ENCODE measurements at places on chromosomes 2 and 18.

DNA sequence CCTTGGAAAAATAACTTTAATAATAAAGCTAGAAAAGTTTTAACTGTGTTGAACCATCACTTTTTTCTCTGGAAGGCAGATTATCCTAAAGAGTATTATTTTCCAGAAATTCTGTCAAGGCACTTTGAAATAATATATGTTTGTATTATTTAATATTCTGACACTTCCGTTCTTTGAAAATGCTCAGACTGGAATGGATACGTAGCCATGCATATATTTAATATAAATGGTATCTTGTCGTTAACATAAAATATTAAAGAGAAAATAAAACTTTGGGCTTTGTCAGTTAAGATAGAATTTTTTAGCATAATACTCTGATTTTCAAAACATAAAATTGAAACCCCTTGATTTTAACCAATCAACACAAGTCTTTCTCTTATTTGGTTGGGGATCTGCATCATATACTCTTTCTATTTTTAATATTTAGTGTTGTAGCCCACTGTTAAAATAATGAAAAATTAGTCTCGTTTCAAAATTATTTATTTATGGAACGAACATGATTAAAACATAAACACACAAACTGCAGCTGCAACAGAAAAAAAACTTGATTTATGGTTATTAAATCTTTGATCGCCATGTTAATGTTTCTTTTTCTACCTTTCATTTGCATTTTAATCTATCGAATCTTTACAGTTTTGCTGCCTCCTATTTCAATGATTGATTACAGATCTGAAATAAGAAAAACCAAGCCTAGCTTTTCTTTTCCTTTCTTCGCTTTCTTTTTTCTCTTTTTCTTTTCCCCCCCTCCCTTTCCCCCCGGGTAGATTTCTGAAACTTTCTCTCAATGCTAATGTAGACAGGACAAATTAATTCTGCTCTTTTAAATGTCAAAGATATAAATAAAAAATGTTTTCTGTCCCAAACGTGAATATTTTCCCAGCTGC is 145.5 kb downstream of the MEIS1 start:
- no peak for DNase-seq

DNA sequence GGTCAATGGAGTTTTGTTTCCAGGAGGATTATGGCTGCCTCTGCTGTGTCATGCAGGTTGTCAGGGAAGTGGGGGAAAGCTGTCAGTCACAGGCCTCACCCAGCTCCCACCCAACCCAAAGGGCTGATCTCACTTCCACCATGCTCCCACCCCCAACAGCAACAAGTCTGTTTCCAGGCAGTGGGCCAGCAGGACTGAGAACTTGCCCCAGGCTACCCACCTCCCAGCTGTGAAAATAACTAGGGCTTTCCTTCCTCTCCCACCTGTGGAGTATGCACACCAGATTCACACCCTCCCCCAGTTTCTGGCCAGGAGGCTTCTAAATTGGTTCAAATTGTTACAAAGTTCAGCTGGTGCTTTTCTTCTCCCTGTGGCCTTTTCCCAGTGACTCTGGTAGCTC is 95.6 kb upstream of the ACVR1 start:
- DNase-seq: no peak

DNA sequence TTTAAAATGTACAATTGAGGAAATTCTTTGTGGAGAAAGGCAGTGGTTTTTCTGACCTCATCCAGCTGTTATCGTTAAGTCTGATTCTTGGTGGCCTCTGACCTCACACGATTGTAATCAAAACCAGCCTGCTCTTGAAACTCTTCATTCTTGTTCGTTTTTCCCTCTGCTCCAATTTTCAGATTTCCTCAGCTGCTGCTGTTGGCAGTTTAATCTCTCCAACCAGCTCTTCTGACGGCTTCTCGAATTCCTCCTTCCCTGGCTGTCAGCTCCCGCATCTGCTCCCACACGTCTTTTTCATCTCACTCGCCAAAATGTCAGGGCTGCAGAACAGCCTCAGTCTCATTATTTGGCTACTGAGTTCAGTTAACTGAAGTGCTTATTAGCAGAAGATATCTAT is 136.1 kb downstream of the DCDC2C start:
- no peak for DNase-seq

GRCh38 chr2:95258271-95258670 is 16.0 kb upstream of the PROM2 start:
- no peak for DNase-seq

DNA sequence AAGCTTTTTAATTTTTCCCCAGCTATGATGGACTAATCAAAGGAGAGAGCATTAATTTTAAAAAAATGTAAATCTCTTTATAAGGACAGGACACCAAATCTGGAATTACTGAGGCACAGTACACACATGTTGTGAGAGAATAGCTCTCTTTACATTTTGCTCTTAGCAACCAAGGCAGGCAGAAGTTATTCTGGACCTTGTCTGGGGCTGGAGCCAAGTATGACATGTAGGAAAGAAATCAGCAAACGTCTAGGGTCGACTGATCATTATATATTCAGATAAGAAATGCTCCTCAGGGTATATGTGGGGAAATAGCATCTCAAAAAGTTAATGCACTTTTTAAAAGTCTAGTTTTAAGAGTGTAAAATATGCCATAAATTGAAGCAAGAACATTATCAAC is 1330.0 kb upstream of the CELF4 start:
- DNase-seq: no peak

GRCh38 chr2:8214036-8214615 is 467.7 kb upstream of the ID2 start:
- DNase-seq: no peak

- no peak for DNase-seq
These were observed 22.5 kb upstream of the TACR1 start for GRCh38 chr2:75221862-75222261.

DNA sequence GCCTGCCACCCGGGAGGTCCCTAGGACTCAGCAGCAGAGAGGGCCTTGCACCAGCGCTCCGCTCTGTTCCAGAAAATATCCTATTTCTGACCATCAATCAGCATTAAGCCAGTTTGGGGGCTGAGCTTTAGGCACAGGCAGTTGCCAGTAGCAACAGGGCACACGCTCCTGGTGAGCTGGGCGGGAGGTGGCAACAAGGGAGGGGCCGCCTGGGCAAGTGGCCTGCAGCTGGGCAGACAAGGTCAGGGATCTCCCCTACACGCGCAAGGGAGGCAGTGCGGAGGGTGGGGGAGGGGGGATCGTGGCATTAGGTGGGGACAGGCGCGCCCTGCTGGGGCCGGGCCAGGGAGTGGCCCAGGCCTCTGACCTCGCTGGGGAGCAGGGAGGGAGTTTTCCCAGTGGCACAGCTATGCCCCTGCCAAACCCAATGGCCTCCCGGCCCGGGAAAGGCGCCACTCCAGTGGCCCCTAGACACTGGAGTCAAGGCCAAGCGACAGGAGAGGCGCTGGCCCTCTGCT is 302.8 kb downstream of the NCKAP5 start:
- peak; percentile 35 for DNase-seq

DNA sequence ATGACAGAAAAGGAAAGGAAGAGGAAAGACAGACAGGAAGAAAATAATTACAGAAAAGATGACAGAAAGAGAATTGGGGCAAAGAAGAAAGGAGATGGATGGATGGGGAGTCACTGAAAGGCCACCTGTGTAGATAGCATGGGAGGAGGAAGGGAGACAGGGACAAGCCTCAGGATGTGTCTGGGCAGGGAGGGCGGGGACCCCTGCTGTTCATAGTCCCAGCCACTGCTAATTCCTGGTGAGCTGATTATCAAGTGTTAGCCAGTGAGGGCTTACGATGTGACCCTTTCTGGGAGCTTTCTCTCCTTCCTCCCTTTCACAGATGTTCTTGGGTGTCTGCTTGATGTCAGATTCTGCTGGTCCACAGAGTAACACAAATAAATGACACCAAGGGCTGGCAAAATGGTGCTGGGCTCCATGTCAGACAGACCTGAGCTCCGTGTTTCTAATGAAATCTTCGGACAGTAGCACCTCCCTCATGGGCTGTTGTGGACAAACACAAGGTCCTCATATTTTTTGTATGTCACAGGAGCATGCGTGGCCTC is 13.6 kb downstream of the FHOD3 start:
- no peak for DNase-seq

DNA sequence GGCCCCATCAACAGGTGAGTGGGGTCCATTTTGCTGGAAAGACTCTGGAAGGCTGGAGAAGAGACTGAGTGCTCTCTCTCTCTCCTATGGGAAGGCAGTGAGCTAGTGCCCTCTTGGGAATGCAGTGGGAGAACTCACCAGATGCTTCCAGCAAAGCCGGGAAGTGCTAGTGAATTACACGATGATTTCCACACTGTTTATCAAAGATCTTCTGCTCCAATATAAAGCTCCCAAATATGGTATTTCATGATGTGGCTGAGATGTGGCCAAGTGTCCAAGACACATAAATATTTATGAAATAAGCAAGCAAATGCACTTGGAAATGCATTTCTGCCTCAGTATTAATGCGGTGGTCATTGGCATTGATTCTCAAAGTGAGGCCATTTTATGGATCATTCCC is 135.9 kb downstream of the VAPA start:
- no peak for DNase-seq

DNA sequence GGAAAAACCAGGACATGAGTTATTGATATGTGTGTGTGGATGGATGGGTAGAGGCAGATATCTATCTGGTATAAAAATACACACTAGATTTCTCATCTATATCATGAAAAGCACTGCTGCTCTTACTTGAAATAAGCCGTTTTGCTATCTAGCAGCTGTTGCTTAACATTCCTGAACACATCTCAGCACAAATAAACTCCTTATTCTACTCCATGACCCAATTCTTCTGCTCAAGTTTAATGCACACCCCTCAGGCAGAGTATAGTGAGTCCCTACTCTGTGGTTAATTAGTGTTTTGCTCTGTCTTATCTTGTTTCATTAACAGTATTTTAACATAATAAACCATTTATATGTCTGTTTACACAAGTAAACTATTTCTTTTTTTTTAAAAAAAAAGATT is 134.2 kb downstream of the CBLN2 start:
- no peak for DNase-seq

DNA sequence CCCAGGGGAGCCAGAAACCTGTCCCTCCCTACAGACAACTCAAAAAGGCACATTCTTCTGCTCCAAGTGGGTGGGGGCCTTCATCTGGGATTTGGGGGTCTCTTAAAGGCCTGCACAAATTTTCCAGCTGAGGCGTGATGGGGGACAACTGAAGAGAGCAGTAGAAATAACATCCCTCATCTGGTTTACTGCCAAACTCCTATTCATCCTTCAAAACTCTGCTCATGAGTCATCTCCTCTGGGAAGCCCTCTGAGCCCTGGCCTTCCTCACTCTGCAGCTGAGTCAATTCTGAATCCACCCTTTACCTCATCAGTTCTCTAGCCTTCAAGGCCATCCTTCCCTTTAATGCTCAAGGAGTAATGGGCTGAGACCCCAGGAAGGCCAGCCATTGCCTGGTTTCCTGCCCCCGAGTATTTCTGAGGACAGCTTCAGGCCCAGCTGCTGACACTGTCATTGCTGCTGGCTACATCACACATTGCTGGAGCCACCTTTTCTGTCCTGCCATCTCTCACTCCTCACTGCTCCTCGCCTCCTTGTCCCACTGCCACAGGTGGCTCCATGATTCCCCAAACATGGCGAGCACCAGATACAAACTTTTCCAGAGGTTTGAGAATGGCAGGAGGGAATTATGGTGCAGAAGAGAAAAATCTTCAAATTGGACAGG is 32.2 kb upstream of the GLI2 start:
- DNase-seq: peak; percentile 89

- DNase-seq: no peak
These were observed 121.5 kb downstream of the GCA start for GRCh38 chr2:162465430-162465829.

- no peak for DNase-seq
These were observed 173.8 kb upstream of the BCL2L11 start for GRCh38 chr2:110946902-110947301.

DNA sequence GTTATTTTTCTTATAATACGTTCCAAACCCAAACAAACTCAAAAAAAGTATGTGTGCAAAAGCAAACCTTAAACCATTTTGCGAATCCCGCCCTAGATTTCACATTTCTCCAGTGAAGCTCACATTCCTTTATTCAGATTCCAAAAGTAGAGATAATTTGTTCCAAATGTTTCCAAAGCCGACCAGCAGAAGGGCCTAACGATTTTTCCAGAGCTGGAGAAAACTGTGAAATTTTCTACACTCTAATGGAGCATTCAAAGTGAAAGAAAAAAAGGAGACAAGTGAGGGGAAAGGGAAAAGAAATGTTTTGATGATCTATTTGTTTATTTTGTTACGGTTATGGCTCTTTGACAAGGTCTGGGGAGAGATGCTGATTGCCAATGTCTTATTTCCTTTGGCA is 286.5 kb upstream of the SLC14A2 start:
- DNase-seq: no peak

GRCh38 chr2:173291412-173291811 is 63.3 kb upstream of the CDCA7 start:
- DNase-seq: no peak

GRCh38 chr2:238267341-238267710 is 21.1 kb downstream of the PER2 start:
- DNase-seq: no peak

- DNase-seq: no peak
These were observed 83.1 kb downstream of the MBD5 start for GRCh38 chr2:148103946-148104345.

DNA sequence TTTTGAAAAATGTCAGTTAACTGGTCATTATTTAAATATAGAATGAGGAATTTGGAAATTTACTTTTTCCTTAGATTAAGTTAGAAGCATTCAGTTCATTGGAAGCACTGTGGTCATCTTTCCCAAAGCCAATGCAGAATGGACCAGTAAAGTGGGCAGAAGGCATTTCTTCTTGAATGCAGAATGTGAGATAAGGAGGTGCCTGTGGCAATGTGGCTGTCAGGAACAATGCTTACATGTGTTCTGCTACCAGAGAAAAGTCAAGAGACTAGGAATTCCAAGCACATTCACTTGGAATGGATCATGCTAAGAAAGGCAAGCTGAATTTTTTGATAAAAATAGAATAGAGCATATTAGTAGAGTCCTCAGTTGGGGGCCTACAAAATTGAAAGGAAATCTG is 295.0 kb upstream of the KCNH7 start:
- no peak for DNase-seq

DNA sequence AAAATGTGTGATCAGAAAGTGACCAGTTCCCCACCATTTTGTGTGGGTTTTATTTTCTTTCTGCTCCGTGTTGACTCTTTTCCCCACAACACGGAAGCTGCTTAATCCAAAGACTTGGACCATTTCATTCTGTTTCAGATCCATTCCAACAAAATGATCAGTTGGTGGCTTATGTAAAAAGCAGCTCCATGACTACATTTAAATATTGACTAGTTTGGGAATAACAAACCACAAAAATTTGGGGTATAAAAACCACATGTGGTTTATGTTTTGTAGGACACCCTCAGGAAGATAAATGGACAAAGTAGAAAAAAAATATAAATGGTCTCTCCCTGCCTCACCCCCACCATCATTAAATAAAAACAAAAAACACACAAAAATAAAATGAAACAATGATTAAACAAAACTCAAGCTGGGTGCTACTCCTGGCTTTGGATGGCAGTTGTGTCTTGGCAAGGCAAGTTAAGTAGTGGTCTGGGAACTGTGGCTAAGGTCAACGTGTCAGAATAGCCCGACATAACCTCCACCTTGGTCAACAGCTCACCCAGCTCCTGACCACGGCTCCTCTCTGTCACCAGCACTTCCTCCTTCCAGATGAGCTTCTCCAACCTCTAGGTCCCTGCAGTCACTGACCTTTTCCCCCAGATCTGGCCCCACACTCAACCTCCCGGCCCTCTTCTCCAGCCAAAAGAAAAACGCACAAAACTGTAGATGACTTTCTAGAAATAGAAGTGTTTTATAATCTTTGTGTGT is 12.8 kb upstream of the WIPF1 start:
- no peak for DNase-seq
